ENCODE measurements at places on chromosomes 12 and 14.

DNA sequence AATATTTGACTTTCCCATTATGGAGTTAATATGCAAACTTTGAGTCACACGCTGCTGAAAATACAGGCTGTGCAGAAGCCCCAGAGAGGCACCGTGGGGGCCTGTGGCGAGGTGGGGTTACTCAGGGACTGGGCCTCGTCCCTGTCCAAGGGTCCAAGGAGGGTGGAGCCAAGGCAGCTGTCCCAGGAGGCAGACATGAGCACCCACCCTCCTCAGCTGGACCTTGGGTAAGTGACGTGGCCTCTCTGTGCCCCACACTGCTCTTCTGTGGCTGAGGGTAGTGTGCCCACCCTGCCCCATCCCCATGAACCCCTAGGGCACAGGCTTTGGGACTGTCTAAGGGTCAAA, 39.4 kb downstream of the FAM222A start:
- DNase-seq: no peak

GRCh38 chr14:86766469-86766868, 1226.5 kb downstream of the GALC start:
- no peak for DNase-seq

- no peak for DNase-seq
These were observed 41.6 kb upstream of the CSRP2 start for GRCh38 chr12:76920172-76921099.

- no peak for DNase-seq
These were observed 122.1 kb downstream of the TTLL5 start for GRCh38 chr14:75783184-75783583.

DNA sequence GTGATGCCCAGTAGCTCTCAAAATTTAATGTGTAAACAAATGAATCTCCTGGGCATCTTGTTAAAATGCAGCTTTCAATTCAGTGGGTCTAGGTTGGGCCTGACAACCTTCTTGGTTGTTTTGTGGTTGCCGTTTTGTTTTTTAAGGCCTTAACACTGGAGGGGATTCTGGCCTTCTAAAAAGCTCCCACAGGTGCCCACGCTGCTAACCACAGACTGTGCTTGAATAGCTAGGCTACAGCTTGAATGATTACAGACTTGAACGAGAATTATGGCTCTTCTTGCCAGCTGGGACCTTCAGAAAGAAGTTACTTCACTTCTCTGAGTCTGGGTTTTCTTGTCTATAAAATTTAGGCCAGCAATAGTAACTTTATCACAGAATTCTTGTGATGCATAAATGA, 1.3 kb upstream of the FLVCR2 start:
- DNase-seq: no peak
